ENCODE measurements at places on chromosomes 1 and 21.
A peak's percentile ranks its signal among the peaks of the same experiment; 100 is the strongest.

- DNase-seq = no peak
Observed at GRCh38 chr1:28258628-28259251, 578 bp upstream of the SESN2 start.

DNA sequence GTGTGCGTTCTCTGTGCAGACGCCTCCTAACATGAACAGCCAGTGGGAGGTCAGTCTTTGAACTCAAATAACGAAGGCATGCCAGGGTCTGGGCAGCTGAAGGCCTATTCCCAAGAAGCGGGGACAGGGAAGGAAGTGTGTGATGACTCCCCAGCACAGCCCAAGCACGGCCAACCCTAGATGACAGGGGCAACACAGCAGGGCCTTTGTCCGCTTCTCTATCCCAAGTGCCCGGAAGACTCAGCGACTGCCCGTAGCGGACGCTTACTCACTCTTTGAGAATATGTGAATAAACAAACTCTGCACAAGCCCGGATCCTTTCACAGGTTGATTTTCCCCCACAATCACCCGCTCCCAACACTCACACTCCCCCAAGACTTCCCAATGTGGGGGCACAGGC is 11.2 kb downstream of the C1orf198 start:
- no peak for DNase-seq

DNA sequence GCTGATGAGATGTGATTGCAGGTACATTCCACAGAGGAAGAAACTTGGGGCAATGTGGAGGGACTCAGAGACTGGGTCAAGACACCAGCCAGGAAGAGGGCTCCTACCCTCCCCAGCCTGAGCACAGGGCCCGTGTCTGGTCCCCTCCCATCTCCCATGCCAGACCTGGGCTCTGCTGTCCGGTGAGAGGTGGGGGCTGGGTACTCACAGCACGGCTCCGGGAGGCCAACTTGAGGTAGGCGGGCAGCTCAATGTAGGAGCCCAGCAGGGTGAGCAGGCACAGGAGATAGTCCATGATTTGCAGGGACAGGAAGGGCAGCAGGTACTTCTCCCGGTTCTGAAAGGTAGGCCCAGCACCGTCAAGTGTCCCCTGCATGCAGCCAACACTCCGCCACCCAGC is 16.2 kb upstream of the MATN1 start:
- no peak for DNase-seq

GRCh38 chr1:42752284-42752683 is 12.2 kb upstream of the CLDN19 start:
- DNase-seq = no peak

- no peak for DNase-seq
Observed at GRCh38 chr1:28028873-28029654, 59.3 kb downstream of the EYA3 start.

- no peak for DNase-seq
Observed at GRCh38 chr1:198927129-198927528, 288.3 kb downstream of the PTPRC start.

- DNase-seq = no peak
Observed at GRCh38 chr1:84869720-84870119, 23.3 kb downstream of the LPAR3 start.

DNA sequence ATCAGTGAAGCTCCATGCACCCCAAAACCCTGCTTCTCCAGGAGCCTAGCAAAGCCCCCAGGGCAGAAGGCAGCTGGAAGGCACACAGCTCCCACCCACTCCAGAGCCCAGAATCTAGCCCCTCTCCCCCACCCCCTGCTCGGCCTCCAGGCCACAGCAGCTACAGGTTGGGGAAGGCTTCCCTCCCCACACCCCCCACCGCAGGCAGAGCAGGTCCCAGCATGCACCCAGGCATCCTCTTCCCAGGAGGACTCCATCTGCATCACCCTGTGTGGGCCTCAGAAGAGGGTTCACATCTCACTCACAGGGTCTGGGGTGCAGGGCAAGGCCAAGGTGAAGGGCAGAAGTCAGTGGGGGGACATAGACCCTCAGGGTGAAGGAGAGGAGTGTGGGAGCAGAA is 719 bp downstream of the S100A14 start:
- no peak for DNase-seq

GRCh38 chr1:198173832-198174231 is 17.0 kb downstream of the NEK7 start:
- no peak for DNase-seq

DNA sequence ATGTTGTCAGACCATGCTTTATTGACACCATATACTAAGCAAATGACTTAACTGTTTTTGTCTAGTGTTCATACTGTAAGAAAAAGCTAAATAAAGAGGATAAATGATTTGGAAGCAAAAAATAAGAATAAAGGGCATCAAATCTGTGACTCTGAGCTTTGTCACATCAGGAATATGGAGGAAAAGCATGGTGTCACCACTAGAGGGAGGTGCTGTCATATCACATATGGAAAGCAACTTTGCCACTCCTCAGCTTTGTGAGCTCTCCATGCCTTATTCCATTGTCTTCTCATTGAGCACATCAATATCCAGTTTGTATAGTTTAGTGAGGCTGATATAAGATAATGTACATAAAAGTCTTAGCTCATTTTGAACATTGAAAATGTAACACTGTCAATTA is 20.8 kb upstream of the GBP1 start:
- peak; percentile 33 for DNase-seq

- DNase-seq = peak; percentile 75
Observed at GRCh38 chr1:202967684-202968281, 726 bp upstream of the CYB5R1 start.

DNA sequence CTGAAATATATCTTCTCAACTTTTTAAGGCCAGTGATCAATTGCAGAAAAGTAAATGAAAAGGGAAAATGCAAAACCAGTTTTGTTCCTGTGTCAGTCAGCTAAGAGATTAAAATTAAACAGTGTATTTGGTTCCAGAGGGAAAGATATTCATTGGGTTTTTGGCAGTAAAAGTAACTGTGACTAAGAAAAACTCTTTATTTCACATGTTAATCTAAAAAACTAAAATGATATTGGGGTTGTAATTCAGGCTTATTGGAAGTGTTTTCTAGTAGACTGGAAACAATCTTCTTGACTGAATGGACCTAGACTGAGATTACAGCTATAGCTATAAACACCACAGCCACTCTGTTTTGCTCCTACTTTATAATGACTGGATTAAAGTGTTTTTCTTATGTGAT is 413.9 kb downstream of the ADGRL2 start:
- DNase-seq = no peak

GRCh38 chr1:157992031-157992832 is 1.2 kb upstream of the KIRREL1 start:
- peak; percentile 46 for DNase-seq

DNA sequence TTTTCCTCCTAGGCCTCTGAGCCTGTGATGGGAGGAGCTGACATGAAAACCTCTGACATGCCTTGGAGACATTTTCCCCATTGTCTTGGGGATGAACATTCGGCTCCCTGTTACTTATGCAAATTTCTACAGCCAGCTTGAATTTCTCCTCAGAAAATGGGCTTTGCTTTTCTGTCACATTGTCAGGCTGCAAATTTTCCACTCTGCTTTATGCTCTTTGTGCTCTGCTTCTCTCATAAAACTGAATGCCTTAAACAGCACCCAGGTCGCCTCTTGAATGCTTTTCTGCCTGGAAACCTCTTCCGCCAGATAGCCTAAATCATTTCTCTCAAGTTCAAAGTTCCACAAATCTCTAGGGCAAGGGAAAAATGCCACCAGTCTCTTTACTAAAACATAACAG is 46.7 kb upstream of the TENT5C start:
- no peak for DNase-seq

DNA sequence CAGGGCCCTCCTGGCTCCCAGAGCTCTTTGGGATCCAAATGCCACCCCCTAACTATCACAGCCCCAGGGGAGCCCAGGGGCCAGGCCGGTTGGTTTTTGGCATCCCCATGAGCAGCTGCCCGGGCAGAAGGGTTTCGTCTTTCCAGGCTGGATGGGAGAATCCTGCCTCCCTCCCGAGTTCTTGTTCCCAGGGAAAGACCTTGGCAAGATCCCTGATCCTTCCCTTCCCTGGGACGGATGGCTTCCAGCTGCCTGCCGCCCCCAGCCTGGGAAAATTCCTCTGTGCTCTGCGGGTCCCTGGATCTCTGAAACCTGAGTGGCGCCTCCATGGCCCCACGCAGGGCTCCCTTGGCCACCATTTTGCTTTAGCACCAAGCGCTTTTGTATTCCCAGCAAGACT is 55.6 kb downstream of the TAS1R2 start:
- no peak for DNase-seq

DNA sequence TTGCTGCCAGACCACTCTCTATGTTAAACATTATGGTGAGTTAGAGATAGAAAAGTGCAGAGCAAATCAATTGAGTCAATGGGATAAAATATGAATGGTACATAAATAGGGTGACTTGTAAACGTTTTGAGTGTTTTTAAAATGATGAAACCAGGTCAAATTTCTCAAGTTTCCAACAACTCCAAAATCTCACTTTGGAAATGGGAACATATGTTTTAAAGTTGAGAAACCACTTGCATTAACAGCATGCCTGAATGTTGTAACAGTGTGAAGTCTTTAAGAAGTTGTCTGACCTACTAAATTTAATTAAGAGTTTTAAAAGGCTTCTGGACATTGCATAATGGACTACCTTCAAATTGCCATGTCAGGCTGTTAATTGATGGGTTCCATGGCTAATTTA is 33.6 kb upstream of the RAVER2 start:
- no peak for DNase-seq

DNA sequence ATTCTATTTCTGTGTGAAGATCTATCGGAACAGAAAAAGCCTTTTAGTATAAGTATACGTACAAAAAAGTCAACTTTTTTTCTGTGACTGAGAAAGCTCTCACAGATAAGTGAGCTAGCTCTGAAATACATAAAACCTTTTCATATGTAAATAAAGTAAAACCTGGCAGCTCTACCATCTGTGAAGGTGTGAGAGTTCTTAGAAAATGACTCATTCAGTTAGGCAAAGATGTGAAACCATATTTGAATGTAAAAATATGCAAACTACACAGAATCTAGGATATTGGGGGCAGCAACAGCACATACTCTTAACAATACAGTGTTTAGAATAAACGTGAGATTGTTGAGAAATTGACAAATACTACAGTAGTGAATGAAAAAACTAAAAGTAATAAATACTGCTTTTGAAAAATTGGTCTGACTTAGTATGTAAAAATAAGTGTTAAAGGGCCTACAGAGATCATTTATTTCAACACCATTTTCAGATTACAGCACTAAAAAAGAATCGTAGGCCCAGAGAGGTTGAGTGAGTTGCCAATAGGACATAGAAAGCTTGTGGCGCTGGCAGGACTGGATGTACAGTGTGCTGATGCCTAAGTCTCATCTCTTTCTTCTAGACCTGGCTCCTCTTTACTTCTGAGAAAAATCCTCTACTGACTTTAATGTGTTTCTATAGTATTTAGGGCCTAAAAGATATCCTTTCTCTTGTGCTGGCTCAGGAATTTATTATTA is 19.8 kb downstream of the ATP6V1G3 start:
- no peak for DNase-seq

DNA sequence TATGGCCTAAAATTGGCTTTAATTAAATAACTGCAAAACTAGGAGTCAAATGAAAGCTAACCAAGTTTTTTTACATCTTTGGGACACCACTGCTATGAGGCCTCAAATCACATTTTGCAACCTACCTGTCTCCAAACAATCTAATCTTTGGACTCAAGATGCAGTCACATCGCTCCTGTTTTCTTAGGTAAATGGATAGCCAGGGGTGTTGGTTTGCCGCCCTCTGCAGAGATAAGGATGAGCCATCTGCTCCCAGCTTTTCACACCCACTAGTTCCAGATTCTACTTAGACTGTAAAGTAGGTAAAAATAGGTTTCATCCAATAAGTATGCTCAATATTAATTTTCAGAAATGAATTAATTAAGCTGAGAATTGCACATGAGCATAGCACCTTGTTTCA is 456.5 kb downstream of the KIF26B start:
- DNase-seq = no peak

GRCh38 chr1:23639460-23640095 is 52.0 kb upstream of the RPL11 start:
- peak; percentile 21 for DNase-seq

- peak; percentile 50 for DNase-seq
Observed at GRCh38 chr1:155173478-155174323, at the start of gene TRIM46. Gene TRIM46, plus strand, starts transcription at chr1:155173849. Its CDS starts 118 bp downstream, at chr1:155173967.

DNA sequence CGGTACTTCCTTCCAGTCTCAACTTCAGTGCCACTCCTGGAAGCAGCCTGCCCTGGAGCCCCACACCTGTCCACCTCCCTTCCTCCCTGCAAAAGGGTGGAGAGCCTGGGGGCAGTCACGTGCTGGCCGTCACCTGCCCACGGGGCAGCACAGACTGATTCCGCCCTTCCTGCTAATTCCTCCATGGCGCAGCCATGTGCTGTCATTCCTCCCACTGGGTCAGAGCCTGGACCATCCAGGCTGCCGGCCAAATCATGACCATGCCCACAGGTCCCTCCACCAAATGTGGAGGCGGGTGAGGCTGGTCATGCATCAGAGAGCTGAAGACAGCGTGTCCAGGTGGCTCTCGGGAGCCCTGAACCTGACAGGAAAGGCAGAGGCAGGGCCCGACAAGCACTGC is 24.4 kb upstream of the GPR153 start:
- DNase-seq = no peak

- DNase-seq = no peak
Observed at GRCh38 chr1:35691080-35691479, 27.6 kb downstream of the C1orf216 start.

GRCh38 chr1:207328908-207329440 is 7.5 kb downstream of the CD55 start:
- DNase-seq = no peak

DNA sequence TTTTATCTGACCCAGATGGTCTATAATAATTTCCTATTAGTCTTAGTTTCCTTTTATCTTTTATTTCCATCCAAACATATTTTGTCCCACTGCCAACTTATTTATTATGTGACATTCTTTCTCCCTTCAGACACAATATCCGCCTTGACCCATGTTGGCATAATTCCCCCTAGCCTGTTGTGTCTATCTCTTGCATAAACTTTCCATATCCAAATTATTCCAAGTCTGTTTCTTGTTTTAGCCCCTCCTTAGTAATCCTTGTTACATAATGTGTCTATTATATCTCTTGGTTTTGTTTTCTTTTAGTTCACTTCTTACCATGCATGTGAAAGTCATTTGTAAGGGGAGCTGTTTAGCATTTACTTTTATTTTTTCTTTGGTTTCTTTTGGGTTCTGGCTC is 81.6 kb upstream of the CACHD1 start:
- DNase-seq = no peak

- DNase-seq = no peak
Observed at GRCh38 chr1:158039380-158039779, 45.9 kb downstream of the KIRREL1 start.

- no peak for DNase-seq
Observed at GRCh38 chr1:152145769-152146168, 13.3 kb downstream of the RPTN start.

Data from GDM1 (cell line).